ENCODE measurements at places on chromosomes 1 and 21.

- DNase-seq: no peak
Observed at GRCh38 chr1:221514806-221515205, 227.1 kb downstream of the DUSP10 start.

GRCh38 chr1:17792421-17792820, 37.3 kb downstream of the ACTL8 start:
- DNase-seq: no peak

- no peak for DNase-seq
Observed at GRCh38 chr1:205810448-205811157, 2.4 kb downstream of the SLC41A1 start.

DNA sequence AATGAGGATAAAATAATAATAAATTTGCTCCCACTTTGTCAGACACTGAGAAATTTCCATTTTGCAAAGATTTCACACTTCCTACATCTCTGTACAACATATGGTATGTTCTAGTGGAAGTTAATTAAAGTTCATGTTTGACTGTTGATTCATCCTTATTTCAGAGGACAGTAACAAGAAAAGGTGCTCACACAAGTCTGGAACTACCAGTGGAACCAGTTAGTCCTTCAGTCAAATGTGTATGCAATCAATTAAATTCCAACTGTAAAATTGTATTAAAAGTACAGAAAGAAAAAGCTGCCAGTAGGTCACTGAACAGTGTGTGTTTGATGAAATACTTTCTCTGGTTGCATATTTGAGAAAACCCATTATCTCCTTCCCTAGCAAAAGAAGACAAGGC, 496.0 kb upstream of the PKN2 start:
- no peak for DNase-seq

GRCh38 chr1:24141311-24141997, 1.5 kb downstream of the IL22RA1 start:
- DNase-seq: no peak

- no peak for DNase-seq
Observed at GRCh38 chr21:14962217-14962616, 102.6 kb downstream of the NRIP1 start.

DNA sequence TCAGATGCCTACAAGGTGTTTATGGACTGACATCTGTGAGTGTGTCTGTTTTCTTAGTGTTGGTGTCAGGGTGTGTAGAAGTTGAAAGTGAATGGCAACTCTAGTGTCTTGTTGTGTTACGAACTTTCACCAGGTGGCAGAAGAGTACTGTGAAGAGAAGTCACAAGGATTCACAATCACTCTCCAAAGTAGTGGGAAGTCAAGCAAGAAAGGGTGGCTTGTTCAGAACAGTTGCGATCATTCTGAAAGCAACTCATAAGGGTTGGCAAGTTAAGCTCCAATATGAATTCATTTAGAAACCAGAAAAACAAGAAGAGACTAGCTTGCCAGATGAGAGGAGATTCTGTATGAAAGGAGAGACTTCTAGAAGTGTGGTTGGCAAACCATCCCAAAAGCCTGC, 86.1 kb downstream of the FASLG start:
- DNase-seq: peak; percentile 52

DNA sequence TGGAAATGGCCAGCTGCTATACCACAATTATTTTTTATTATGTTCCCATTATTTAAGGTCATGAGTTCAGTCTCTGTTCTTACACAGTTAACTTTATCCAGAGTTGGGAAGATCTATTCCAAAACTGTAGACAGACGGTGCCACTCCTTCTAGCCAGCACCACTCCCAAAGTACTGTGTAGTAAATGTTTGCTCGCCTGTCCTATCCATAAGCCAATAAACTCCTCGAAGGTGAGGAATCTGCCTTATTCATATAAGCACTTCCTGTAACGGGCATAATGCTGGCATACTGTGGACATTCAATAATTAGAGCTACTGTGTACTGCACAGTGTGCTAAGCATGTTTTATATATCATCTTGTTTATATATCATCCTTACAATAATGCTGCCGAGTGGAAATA, 26.1 kb upstream of the STMN1 start:
- DNase-seq: no peak

- DNase-seq: no peak
Observed at GRCh38 chr1:239225396-239225795, 161.0 kb upstream of the CHRM3 start.

GRCh38 chr1:39976732-39977131, 21.8 kb downstream of the MFSD2A start:
- DNase-seq: no peak

DNA sequence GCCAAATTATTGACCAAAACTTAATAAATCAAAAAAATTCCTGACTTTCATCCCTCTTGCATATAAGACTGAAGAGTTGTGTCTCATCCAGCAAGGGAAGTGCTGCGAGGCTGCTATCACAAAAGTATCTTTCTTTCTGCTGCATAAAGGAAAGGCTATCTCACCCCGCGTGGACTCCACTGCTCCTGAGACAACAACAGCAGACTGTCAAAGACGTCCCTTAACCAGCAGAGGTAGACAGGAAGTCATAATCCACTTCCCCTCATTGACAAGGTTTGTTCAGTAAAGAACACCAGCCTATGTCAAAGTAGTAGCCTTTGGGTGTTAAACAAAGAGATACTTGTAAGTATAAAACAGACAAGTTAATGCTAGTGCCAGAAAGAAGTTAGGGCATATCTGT, 29.4 kb downstream of the VPS26C start:
- no peak for DNase-seq

DNA sequence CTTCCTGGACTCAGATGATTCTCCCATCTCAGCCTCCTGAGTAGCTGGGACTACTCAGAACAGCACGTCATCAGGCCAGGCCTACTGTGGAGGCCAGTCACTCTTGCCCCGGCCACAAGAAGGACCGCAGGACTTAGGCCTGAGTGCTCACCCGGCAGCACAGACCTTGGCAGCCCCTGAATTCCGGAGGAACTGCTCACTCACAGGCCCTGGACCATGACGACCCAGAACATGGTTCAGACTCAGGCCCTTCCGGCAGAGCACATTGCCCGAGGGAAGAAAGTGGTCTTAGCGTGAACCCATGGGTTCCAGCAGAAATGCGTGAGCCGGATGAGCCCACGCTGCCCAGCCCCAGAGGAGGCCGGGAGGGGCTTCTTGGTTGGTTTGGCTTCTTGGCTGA, 177.3 kb upstream of the TMEM51 start:
- no peak for DNase-seq

- DNase-seq: no peak
Observed at GRCh38 chr1:182784556-182785171, 4.9 kb upstream of the NPL start.

- no peak for DNase-seq
Observed at GRCh38 chr21:36661511-36662309, 37.2 kb upstream of the SIM2 start.

DNA sequence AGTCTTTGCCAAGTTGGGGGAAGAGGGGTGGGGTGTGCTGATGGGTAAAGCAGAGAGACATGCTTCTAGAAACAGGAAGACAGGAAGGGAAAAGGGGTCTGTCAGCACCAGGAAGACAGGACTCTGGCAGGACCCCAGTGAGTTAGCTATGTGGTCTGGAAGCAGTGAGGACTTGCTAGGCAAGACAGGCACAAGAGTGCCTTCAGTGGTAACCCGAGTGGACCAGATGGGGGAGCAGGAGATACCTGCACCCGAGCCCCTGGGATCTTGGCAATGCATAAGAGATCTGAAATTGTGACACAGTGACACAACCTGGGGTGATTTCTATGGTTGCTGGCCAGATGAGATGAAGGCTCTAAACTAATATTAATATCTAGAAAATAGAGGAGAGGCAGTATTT, 7.0 kb downstream of the TLR5 start:
- no peak for DNase-seq

DNA sequence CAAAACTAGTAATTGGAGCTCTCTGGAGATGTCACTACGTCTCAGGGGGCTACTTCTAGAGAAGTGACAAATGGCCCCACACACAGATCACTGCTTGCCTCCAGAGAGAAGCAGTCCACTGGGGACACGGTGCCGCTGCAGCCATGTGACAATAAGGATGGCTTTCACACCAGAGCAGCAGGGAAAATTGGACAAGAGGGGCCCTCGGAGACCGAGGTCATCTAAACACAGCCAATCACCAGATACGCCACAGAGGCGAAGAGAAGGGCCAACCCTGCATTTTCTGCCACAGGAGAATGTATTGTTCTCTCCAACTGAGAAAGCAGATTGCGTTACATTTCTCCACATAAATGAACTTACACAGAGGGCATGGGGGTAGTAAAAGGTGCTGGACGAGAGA, 51.2 kb upstream of the TIAM1 start:
- no peak for DNase-seq

- DNase-seq: no peak
Observed at GRCh38 chr1:233520261-233521191, 93.4 kb upstream of the KCNK1 start.

DNA sequence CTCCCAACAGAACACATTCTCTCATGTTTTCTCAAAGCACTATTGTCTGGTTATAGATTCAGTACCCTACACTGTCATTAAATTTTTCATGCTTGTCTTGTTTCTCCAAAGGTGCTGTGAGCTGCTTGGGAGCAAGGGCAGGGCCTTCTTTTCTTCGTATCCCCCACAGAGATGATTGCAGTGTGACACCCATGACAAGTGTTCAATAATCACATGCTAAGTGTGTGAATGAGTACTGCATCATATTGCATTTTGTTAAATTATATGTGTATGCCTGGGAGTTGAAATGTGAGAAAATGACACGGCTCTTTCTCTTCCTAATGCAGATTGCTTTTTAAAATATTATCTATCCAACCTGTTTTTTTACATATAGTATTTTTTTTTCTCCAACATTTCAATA, 57.3 kb upstream of the MAGI3 start:
- DNase-seq: no peak

- no peak for DNase-seq
Observed at GRCh38 chr1:82542766-82543165, 742.0 kb downstream of the ADGRL2 start.

GRCh38 chr1:3886691-3887090, 13.4 kb downstream of the C1orf174 start:
- DNase-seq: no peak

- no peak for DNase-seq
Observed at GRCh38 chr1:218257971-218258370, 27.1 kb upstream of the RRP15 start.

GRCh38 chr1:162823231-162823630, 32.7 kb downstream of the HSD17B7 start:
- DNase-seq: no peak

DNA sequence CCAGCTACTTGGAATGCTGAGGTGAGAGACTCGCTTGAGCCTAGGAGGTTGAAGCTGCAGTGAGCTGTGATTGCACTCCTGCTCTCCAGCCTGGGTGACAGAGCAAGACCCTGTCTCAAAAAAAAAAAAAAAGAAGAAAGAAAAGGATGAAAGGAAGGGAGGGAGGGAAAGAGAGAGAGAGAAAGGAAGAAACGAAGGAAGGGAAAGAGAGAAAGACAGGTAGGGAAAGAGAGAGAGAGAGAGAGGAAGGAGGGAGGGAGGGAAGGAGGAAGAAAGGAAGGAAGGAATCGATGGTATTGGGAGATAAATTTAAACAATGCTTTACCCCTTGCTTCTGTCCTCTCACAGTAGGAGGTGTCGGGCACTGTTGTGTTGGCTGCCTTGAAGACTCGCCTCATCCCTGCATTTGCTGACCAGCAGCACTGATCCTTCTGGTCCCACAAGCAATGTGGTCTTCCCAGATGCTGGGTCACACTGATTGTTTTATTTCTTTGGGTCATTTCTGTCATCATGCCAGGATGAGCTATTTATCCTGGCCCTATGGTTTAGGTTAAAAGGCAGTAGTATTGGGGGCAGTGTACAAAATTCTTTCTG, 30.9 kb downstream of the GPR137B start:
- DNase-seq: no peak

DNA sequence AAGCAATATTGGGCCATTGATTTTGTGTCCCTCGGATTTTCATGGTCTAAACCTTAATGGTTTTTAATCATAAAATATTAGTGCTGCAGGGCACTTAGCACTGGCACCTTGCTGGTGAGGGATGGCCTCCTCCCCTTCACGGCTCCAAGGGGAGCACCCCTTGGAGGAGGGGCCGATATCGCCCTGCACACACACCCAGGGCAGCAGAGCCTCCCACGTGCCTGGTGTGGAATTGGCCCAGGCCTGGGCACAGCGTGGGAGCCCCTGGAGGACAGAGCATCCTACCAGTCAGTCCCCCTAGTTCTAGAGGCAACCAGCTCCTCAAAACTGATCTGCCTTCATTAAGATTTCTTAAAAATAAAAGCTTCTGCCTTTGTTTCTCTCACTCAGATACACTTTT, 90.7 kb upstream of the CSF3R start:
- no peak for DNase-seq

DNA sequence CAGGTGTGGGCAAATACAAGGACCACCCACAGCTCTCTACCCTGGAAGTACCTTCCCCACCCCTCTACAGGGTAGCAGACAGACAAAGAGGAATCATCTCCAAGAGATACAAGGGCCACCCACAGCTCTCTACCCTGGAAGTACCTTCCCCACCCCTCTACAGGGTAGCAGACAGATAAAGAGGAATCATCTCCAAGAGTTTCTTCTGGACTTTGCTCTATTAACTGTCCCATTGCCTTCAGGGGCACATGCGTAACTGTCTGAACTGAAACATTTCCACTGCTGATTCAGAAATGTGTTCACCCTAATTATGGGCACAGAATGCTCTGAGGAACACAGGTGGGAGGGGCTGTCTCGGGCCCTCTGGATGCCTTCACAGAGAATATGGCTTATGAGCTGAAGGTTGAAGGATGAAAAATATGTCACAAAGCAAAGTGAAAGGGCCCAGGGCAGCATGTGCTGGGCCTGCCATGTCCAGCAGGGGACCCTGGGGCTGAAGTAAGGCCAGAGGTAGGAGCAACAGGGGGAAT, 43.9 kb downstream of the ZNF281 start:
- DNase-seq: no peak

- no peak for DNase-seq
Observed at GRCh38 chr1:33008051-33008914, 28.4 kb downstream of the AK2 start.

- DNase-seq: no peak
Observed at GRCh38 chr1:158813164-158813563, 18.0 kb upstream of the MNDA start.

DNA sequence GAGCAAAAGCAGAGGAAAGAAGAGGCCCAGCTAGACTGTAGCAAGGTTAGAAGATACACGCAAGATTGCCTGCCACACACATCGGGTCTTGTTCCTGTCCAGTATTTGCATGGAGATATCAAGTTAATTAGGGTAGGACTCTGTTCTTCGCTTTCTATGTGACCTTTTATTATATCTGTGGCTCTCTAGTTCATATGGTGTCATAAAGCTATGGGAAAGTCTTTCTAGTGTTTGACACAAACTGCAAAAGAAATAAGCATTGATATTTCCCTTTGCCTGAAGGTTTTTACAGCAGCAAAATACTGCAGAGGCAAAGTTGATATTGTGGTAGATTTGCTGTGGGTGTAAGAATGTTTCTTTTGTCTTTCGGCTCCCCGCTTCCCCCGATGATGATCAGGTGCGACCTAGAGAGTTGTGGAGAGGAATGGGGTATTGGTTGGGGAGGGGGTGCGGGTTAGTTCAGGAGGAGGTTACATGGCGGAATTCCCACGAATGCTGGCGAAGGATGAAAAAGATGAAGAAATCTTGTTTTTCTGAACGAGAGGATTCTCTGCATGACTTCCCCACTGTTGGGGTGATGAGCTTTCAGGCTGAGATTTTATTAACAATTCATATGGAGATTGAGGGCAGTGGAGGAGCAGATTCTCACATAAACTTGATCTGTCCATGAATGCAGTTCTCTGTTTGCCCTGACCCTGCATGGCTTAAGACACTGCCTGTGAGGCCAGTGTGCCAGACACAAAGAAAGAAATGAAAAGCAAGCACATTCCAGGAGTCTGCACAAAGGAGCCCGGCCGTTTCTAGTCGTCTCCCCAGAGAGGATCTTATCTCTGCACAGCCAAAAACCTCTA, 550.2 kb downstream of the USP25 start:
- DNase-seq: no peak

GRCh38 chr1:39540504-39541031, 36.0 kb downstream of the PABPC4 start:
- DNase-seq: no peak
